Activated T-helper 1 cell treated with anti-CD3 and anti-CD28 coated beads, Interleukin-12 subunit alpha, Interleukin-12 subunit beta, Interleukin-2, Interleukin-4 antibody, amounts not matched to agents 30 ng/mL and 10 ng/mL and 1 ng/mL, durations not matched to agents 14 hours and 24 hours and 36 hours (primary cell): ENCODE measurements at places on chromosomes 12 and 14. TPM values are rescaled to one million over a fixed set of nuclear protein-coding genes. Genes with fewer than 3 reads are reported as not detected.

The GPR132 gene
- 24.6 and 24.9 TPM in 2 replicates for total RNA-seq

The LYSET gene
- 13.1 and 14.1 TPM in 2 replicates for total RNA-seq

- no peak for DNase-seq
Observed at GRCh38 chr12:85152311-85152729, 116.2 kb downstream of the LRRIQ1 start.

DNA sequence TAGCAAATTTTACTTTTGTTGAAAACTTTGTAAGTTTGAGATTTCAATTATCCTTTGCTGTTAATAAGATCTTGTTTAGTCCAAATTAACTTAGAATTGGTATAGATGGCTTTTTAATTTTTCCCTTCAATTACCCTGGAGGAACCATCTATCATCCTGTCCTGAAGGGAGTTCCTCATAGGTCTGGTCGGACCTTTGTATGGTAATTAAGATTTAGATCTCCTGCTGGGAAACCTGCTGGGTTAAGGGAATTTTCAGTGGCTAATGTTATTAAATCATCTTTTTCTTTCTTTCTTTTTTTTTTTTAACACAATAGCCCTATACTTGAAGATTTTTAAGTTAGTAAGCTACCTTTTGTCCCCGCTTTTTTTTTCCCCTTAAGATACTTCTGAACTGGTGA, 63.0 kb upstream of the PRMT8 start:
- no peak for DNase-seq

DNA sequence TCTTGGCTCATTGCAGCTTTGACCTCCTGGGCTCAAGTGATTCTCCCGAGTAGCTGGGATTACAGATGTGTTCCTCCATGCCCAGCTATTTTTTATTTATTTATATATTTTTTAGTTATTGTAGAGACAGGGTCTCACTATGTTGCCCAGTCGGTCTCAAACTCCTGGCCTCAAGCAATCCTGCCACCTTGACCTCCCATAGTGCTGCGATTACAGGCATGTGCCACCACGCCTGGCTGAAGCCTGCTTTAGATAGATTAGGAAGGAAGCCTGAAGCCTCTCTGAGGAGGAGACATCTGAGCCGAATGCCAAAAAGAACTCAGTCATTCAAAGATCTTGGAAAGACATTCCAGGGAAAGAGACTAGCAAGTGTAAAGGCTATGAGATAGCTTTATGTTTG, 10.2 kb downstream of the INHBC start:
- no peak for DNase-seq

- no peak for DNase-seq
Observed at GRCh38 chr14:42862114-42862513, 1255.4 kb downstream of the LRFN5 start.

DNA sequence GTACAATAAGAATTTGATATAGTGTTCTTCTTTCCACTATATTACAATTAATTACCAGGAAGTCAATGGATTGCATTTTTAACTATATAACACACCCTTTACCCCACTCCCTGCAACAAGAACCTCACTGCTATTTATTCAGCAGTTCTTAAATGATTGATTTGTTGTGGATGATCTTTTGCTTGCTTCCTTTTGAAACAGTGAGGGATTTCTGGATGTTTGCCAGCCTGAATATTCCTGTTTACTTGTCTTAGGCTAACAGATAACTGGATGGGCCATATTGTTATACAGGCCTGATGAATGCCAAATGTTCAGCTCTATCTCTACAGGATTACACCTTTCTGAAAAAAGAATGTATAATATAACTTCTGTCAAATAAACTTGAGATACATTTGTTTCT, 497.6 kb downstream of the APAF1 start:
- no peak for DNase-seq

The SPX gene
- 0.49 and 1.0 TPM in 2 replicates for total RNA-seq

- DNase-seq, result peak; percentile 31
Observed at GRCh38 chr14:81453166-81453766, 53.1 kb upstream of the STON2 start.

GRCh38 chr12:33825986-33826602, 196.2 kb upstream of the ALG10 start:
- DNase-seq, result no peak

The NPFF gene
- total RNA-seq, result 0.44 TPM in 1 of 2 replicates, not detected in the other

DNA sequence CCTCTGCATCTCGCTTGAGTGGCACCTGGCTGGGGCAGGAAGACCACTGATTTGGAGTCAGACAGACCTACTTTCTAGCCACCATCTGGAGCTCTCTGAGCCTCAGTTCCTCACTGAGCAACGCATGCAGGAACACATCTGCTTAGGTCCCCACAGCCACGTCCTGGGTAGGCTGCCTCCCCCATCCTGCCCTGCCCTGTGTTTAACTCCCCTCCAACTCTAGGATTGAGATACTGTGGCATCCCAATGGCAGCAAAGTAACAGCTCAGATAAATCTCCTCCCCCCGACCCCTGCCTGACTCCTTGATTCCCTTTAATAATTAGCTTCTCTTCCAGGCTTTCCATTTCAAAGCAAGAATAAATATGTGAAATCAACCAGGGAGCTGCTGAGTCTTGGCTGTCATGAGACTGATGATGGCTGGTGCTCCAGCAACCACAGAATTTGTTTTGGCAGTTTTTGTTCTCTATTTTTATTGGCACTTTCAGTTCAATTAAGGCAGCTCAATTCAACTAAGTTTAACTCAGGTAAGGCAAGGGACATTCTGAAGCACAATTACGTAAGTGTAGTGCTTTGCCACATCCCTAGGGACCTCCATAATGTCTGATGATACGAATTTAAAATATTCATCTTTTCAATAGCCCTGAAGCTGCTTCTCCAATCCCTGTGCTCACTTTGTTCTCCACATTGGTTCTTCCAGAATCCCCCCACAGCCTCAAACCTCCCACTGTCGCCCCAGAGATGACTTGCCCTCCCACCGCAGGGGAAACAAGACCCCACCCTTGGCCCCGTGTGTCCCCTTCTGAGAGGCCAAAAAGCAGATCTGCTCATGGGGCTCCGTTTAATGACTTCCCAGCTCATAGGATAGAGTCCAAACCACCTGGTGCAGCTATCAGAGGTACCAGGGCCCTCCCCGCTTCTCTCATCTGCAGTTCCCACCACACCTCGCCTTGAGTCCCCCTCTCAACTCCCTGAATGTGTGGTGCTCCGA, 58.2 kb downstream of the ESR2 start:
- DNase-seq, result no peak

The FLVCR2 gene
- total RNA-seq, result 2.5 and 2.9 TPM in 2 replicates

The CPNE8 gene
- 7.1 and 7.3 TPM in 2 replicates for total RNA-seq

DNA sequence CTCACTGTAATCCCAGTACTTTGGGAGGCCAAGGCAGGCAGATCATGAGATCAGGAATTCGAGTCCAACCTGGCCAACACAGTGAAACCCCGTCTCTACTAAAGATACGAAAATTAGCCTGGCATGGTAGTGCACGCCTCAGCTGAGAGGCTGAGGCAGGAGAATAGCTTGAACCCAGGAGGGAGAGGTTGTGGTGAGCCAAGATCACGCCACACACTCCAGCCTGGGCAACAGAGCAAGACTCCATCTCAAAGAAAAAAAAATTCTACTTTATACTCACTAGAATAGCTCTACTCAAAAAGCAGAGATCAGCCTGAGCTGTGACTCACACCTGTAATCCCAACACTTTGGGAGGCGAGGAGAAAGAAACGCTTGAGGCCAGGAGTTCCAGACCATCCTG, 17.1 kb downstream of the NUMB start:
- DNase-seq, result no peak

GRCh38 chr12:102504280-102504679, 23.9 kb upstream of the IGF1 start:
- no peak for DNase-seq

The ATXN3 gene
- 27.3 and 27.5 TPM in 2 replicates for total RNA-seq

GRCh38 chr14:85057221-85057620, 472.7 kb upstream of the FLRT2 start:
- no peak for DNase-seq

GRCh38 chr14:101134851-101135433, 231.4 kb upstream of the RTL1 start:
- no peak for DNase-seq

DNA sequence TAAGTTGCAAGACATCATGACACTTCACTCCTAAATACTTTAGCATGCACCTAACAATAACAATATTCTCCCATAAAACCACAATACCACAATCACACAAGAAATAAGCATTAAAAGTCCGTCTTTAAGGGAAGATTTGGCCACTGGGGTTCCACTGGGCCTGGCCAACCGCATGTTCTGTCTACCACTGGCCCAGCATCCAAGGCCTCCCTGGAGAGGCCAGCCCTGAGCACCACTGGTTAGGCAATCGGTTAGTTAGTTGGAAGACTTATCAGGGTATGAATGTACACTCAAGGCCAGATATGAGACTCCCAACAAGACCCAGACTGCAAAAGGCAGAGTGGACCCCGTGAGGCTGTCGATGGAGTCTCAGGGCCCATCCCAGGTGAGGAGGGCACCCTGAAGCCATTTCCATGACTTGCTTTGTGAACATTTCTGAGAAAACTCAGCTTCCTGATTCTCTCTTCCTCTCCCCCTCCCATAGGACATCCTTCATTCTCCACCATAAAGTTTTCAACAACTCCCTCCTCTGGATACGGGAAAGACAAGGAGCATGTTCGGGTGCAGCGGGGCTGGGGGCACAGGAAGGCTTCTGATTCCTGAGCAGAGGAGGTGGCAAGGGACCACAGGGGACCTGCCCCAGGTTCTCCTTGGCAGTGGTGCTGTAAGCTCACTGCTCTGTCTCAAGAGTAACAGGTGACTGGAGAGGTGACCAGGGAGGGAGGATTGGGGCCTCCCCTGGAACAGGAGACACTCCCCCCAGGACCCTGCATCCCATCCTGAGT, 5.9 kb downstream of the PXN start:
- no peak for DNase-seq

The PPP4R4 gene
- total RNA-seq, result 2.2 and 2.4 TPM in 2 replicates

GRCh38 chr12:114661245-114661644, 22.7 kb downstream of the TBX3 start:
- DNase-seq, result no peak

The NELL2 gene
- total RNA-seq, result 11.5 and 16.4 TPM in 2 replicates

DNA sequence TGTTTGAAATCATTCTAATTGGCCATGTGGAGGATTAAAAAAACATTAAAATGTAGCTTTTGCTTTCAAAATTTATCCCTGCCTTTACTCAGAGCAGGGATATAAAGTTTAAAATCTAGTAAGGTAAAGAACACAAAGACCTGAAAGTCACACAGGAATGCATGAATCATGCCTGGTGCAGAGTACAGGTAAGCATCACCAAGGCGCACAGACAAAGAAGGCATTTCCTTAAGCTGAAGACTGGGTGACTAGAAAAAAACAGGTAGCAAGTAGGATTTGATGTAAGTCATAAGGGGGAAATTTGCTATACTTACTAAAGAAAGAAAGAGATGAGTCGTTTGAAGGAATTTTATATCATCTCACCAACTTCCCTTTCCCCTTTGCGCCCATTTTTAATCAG, 405.6 kb downstream of the GXYLT1 start:
- no peak for DNase-seq

DNA sequence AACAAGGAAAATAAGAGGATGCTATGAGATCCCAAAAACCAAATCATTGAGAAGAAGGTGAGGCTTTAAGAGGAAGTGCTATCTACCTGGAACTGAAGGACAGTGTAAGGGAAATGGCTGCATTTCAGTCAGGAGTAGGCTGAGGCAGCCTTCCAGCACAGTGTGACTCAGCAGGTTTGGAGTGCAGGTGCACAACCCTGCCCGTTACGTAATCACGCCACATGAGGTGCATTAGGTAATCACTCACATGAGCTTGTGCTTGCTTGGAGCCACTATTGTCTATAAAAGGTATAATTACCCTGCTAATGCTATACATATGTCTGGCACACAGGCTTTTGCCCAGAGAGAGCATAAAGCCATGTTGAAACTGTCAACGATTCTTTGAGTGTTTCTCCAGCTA, 74.9 kb downstream of the DIO2 start:
- no peak for DNase-seq

DNA sequence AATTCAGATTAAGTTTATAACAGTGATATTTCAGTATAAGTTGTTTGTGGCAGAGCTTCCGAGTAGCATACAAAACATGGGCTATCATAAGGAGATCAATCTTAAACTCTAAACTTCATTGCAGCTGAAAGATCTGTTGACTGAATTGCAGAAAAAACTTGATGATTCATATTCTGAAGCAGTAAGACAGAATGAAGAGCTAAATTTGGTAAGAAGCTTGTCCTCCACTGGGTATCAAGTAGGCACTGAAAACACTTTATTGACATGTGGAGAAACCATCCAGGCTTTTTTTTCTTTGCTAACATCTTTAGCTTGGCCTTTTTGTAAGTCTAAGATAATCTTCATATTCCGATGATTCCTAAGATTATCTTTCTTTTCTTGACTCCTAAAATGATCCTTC, 93.0 kb downstream of the KTN1 start:
- DNase-seq, result no peak

DNA sequence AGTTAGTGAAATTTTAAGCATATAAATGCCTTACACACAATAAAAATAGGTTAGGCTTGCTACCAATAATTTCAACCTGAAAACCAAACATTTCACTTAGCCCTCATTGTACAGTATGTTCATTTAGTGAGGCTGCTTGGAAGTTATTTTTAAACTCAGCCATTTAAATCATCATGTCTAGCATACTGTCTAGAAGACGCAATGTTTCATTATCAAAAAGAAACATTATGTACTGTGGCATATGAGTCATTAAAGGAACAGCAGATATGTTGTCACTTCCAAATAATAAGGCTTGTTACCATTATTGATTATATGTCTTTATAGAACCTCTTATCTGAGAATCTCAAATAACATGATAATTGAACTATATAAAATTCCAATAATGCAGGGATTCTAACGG, 304.7 kb downstream of the RMST start:
- DNase-seq, result no peak

GRCh38 chr14:101687756-101688546, 73.6 kb upstream of the PPP2R5C start:
- no peak for DNase-seq

- DNase-seq, result no peak
Observed at GRCh38 chr12:87802721-87803011, 226.5 kb downstream of the C12orf50 start.

The CCDC63 gene
- not detected in 2 replicates for total RNA-seq

DNA sequence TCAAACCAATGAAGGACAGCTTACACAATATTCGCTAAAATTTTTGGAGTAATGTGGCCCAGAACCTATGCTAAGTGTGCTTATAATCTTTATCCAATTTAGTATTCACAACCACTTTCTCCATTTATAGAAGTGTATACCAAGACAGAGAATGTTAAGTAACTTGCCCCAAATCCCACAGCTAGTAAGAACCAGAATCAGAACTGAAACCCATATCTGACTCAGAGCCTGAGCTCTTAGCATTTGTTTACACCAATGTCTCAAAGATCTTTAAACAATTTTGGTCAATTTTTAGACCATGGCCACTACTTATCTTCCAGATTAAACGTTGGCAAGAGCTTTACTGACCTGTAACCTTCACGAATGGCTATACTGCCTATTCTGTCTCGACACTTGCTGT, 53.0 kb downstream of the PAPLN start:
- no peak for DNase-seq

GRCh38 chr12:5073853-5074252, 30.2 kb downstream of the KCNA5 start:
- no peak for DNase-seq

- DNase-seq, result no peak
Observed at GRCh38 chr14:56902385-56902784, 92.1 kb upstream of the OTX2 start.

The TMEM63C gene
- total RNA-seq, result 1.6 TPM in 2 replicates

The EID3 gene
- total RNA-seq, result 10.5 and 10.6 TPM in 2 replicates

- no peak for DNase-seq
Observed at GRCh38 chr14:92687681-92688433, 60.6 kb downstream of the LGMN start.
